ENCODE measurements at places on chromosomes 5 and 9.

- no peak for DNase-seq
Measured at GRCh38 chr9:3436629-3437420, 89.0 kb downstream of the RFX3 start.

DNA sequence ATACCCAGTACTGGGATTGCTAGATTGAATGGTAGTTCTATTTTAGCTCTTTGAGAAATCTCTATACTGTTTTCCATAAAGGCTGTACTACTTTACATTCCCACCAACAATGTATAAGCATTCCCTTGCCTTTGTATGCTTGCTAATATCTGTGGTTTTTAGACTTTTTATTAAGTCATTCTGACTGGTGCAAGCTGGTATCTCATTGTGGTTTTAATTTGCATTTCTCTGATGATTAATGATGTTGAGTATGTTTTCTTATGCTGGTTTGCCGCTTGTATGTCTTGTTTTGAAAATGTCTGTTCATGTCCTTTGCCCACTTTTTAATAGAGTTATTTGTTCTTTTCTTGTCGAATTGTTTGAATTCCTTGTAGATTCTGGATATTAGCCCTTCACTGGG lies 512.7 kb upstream of the PAPPA start:
- DNase-seq: no peak

DNA sequence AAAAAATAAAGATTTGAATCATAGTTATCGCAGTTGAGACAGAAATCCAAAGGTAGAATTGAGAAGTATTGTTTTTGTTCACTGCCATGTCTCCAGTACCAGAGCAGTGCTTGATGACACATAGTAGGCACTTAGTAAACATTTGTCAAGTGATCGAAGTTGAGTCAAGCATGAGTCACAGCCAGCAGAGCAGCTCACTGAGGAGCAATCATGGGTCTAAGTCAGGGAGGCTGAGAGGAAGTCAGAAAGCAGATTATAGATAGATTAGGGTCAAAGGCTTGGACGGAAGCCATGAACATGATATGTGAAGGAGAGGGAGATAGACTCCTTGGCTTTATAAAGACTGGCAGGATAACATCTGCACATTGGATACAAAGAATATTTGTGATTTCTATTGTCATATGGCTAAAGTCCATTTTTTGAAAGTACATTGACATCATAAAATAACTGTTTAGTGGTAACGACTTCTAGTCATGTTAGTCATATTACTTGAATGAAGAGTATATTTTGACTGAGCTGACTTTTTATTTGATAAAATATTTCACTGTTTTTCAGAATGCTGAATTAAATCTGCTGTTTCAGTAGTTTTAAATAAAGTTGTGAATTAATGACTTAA lies 168.5 kb downstream of the RAB3C start:
- DNase-seq: no peak

DNA sequence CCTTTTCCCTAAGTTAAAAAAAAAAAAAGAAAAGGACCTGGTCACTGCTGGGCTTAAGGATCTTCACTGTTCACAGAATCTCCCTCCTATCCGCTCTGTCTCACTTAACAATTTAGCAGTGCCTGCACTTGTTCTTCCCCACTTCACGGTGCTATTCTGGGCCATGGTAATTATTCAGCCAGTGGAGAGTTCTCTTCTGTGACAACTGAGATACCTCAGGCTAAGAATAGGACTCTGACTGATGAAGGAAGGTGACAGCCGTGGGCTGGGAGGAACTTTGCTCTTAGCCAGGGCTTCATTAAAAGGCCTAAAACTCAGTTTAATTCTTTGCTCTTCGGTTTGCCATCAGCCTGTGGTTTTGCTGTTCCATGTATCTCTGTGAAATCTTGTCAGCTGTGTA lies 51.9 kb upstream of the ENTREP1 start:
- DNase-seq: no peak

DNA sequence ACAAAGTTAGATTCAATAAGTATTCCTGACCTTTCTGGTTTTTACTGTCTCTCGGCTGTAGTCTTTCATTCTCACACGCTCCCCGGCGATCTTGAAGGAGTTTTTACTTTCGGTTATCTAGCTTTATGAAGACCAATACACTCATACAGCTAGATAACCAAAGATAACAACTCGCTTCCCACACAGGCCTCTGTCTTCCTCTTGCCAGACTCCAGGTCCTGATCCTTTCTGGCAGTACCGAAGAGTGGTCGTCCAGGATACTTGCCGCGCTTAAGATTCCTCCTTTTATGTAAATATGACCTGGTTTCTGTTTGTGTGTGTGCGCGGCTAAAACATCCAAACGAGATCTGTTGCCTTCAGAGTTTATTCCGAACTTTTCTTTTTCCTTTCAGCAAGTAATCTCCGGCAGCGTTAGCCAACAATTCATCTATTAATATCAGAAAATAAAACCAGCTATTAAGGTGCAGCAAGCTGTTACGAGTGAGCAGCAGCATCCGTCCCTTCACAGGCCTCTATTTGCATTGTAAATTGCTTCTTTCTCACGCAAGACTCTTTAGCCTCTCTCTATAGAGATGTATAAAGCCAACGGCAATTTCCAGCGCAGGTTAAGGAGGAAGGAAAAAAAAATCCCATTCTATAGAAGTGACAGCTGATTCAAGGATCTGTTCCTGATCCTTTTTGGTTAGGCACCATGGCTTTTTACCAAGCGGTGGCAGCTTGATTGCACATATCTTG lies 216.1 kb downstream of the MEF2C start:
- no peak for DNase-seq

- DNase-seq: no peak
Measured at GRCh38 chr9:126861707-126862103, 1.3 kb downstream of the ZBTB34 start.
